NCI-H1048 (cell line): ENCODE measurements at places on chromosomes 2 and 18.

- no peak for DNase-seq
Measured at GRCh38 chr2:43375746-43376522, 149.5 kb upstream of the ZFP36L2 start.

DNA sequence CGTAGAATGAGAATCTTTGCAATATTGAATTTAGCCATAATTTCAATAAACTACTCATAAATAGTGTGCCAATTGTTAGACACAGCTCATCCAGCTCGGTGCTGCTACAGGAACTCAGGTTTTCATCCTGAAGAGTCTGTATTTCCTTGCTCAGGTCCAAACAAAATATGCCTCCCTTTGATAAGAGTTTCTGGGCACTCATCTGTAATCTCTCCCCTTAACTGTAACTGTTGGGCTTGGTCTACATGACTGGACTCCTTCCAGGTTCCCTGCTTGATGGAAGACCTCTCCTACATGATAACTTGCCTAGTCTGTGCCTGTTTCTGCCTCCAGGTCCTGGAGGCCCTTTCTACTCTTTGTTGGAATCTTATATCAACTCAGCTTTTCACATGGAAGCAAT lies 57.9 kb downstream of the GCA start:
- no peak for DNase-seq

GRCh38 chr2:153870308-153870707 lies 1.4 kb upstream of the GALNT13 start:
- no peak for DNase-seq

DNA sequence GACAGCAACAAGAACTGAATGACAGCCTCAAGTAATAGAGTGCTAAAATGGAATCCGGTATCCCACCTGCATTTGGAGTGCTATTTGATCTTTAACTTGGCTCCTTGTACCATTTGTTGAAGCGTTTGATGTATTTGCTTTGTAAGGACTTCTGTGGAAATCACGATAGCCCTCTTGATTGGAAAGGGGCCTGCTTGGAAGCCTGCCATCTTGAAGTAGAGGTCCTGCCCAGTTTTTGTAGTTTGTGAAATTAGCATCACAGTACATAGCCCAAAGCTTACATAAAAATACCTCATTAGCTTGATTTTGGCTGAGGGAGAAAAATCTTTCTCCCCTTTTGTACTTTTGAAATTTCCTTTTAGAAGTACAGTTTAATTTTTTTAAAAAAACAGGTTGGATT lies 2.7 kb downstream of the CDCA7 start:
- DNase-seq: no peak

DNA sequence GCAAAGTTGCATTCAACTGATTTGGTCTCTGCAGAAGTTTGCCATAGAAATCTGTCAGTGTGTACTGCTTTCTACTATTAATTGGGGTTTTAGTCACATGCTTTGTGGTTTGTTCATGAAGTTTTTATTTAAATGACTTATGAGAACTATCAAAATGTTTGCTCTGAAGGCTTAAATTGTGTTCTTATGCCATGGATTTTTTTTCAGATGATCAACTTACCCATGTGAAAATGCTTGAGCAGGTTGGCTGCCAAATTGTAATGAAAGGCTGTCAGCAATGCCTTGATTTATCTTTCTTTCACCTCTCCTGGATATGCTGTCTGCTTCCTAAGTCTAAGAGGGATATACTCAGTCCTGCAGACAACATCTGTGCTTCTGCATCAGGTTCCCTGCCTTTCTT lies 50.7 kb downstream of the FMNL2 start:
- no peak for DNase-seq

GRCh38 chr18:79614211-79614955 lies 65.2 kb upstream of the CTDP1 start:
- DNase-seq: no peak

GRCh38 chr18:46728219-46728930 lies 28.5 kb downstream of the ST8SIA5 start:
- no peak for DNase-seq

DNA sequence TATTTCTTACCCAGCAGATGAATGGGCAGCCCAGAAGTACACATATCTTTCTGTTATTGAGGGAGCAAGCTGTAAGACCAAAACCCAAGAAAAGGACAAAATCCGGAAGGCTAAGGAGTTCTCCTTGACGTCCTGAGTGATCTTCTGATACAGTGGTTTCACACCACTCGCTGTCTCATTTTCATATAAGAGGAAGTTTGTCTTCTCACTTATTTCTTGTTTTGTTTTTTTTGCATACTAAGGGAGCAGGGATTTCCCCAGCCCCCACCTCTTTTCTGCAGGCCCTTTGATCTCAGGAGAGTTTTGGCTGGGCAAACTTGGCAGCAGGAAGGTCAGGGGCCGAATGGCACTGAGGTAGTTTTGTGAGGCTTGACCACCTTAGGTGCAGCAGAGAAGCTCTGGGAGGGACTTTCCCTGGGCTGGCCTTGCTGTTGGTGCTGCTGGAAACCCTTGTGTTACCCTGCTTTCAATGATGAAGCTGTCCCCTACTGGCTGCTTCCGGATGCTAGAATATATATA lies 13.3 kb downstream of the CHRNA1 start:
- no peak for DNase-seq

DNA sequence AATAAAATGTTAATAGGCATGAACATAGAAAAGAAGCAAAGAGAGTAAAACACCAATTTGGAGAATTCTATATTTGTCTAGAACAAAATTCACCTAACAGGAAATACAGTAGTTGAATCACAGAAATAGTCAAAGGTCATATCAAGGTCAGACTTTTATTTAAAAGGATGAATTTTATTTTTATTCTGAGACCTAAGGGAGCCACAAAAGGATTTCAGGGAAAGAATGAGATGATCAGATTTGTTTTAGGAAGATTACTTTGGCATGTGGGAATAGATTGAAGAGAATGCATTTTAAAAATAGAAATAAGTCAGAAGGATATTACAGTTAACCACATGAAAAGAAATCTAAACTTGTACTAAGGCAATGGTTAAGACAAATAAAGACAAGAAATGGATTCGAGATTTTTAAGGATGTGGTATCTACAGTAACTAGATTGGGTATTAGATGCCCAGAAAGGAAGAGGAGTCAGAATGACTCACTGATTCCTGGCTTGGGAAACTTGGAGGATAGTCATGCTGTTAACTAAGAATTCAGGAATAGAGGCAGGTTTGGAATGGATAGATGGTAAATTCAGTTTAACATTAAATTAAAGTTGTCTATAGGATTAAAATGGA lies 56.0 kb downstream of the METTL4 start:
- DNase-seq: no peak
